ENCODE measurements at places on chromosomes 6 and 20.

- DNase-seq: no peak
Observed at GRCh38 chr6:129684323-129684884, 25.6 kb downstream of the ARHGAP18 start.

- no peak for DNase-seq
Observed at GRCh38 chr6:45697605-45698004, 318.1 kb downstream of the CLIC5 start.

GRCh38 chr20:4725263-4725550, 3.5 kb downstream of the PRND start:
- DNase-seq: no peak

DNA sequence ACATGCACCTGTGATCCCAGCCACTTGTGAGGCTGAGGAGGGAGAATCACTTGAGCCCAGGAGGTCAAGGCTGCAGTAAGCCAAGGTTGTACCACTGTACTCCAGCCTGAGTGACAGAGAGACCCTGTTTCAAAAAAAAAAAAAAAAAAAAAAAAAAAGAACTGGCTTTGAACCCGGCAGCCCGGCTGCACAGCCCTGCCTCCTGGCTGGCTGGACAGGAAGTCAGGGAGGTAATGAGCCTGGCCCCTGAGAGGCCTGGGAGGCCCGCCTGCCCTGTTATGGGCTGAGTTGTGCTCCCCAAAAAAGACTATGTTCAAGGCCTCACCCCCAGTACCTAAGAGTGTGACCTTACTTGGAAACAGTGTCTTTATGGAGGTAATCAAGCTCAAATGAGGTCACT, 65.6 kb downstream of the ABHD12 start:
- no peak for DNase-seq

- no peak for DNase-seq
Observed at GRCh38 chr6:52362443-52363227, 684 bp downstream of the PAQR8 start.

DNA sequence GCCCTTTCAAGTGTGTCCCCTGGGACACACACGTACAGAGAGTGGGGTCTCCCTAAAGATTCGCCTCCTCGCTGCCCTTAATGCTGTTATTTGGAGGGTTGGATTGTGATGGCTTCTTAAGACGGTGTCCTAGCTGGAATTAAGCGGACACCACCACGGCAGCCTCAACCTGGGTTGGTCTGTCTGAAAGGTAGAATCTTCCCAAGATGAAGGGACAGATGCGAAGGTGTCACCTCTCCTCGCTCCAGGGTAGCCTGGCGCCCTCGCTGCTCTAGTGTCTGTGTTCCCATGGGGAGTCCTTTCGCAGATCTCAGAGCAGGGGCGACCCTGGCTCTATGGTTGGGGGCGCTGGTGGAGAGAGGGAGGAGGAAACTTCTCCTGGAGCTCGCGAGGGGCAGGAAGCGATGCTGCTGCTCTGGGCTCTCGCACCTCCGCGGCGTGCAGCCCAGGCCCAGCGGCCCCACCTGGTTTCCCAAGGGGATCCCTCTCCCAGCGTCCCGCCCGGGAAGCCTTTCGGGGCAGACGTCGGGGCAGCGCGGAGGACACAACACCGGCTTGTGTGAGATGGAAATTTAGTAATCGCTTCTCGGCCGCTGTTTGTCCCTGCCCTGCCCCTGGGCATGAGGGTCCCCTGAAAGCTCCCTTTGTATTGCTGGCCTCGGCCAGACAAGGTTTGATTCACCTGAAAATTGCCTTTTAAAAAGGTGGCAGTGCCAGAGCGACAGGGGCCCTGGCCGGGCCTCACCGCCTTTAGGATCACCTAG, 1.7 kb downstream of the RSPO3 start:
- DNase-seq: no peak

- no peak for DNase-seq
Observed at GRCh38 chr20:59485576-59486454, 118.5 kb upstream of the PHACTR3 start.

DNA sequence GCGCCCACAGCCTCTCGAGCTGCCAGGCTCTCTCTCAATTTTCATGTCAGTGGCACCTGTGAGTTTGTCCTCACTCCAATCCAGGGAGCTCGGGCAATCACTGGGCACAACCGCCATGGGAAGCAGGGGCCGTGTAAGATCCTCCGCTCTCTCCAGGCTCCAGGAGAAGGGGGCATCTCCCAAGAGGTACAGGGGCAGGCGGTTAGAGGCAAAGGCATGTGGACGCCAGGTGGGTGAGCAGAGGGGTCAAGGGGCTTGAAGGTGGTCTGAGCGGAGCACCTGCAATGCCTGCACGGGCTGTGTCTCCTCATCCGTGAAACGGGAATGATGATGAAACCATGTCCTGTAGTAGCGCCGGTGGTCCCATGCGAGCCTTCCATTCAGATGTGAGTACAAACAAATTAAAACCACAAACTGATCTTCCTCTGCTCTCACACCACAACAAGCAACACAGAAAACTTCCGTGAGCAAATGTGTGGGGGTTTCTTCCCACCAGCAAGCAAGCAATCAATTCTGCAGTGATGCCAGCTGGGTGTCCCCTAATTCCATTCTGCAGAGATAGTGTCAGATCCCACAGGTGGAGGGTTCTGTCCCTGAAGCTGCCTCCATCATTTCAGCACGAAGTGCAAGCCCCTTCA, 222.5 kb upstream of the PMEPA1 start:
- DNase-seq: no peak

- no peak for DNase-seq
Observed at GRCh38 chr6:101001012-101001411, 119.9 kb upstream of the ASCC3 start.

- DNase-seq: no peak
Observed at GRCh38 chr20:2145376-2145775, 43.7 kb downstream of the STK35 start.

DNA sequence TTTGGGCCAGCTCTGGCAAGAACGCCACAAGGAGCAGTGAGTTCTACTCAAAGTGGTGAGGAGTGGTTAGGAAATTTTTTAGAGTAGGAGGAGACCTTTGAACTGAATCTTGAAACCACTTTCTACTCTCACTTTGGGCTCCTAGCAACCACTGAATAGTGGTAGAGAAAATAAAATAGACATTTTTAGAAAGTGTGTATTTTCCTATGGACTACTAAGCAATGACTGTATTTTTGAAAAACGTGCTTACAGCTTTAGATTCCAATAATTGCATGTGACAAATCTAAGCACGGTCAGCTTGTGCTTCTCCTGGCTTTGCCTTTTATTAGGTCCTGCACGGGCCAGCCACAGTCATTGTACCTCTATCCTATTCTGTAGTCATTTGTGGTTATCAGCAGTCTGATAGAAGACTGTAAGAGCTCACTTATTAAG, 8.7 kb upstream of the IFNGR1 start:
- no peak for DNase-seq

DNA sequence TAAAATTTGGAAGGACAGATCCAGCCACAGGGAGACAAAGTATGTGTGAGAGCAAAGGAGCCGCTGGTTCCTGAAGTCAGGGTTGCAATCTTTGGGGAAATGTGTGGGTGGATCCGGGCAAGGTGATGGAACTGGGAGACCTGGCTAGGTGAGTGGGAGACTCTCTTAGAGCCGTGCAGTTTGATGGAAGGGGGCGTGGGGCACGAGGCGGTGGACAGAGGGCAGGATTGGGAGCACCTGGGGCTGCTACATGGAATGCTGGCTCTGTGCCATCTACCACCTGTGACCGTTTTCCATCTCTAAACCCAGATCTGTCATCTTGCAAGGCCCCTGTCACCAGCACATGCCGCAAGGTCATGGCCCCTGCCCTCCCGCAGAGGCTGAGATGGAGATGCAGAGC, 268.4 kb downstream of the SMOC2 start:
- DNase-seq: no peak
